T1000 (cell line): ENCODE measurements at places on chromosomes 3 and 15.

DNA sequence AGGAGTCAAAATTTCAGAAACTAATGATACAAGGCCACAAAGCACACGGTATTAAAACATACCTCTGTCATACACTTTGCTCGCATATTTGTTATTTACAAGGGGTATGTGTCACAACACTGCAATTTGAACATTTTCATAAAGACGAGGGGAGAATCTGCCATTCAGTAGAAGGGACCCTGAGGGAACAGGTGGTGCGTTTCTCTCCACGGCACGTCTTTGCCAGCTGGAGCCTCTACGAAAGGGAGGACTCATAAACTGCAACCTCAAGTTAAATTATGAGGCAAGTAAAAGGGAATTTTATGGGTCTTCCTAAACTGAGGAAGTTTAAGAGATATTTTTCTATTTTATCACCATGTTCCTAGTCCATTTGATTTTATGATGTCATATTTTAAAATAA is 19.1 kb downstream of the ATP10A start:
- DNase-seq: no peak

GRCh38 chr3:68874551-68875348 is 57.6 kb downstream of the TAFA4 start:
- DNase-seq: no peak

DNA sequence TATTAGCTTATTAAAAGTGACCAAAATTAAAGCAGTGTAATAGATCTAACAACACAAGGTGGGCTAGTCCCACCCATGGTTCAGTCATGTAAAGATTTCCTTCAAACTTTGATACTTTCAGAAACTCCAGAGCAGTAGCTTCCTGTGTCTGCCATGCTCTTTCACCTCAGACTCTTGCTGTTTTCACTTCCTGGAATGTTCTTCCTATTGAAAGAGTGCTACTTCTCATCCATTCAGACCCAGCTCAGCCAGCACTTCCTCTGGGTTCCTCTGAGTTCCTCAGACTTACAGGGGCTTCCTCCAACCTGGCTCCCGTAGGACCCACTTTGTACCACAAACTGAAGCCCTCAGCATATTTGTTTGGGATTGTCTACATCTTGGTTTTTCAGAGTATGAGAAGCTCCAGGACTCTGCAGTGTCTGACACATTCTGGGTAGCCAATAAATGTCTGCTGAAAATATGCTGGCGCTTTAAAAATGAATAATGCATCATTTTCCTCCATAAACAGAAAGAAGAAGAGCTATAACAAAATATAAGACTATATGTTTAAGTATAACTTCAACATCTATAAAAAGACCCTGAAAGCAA is 18.0 kb downstream of the NCEH1 start:
- no peak for DNase-seq

DNA sequence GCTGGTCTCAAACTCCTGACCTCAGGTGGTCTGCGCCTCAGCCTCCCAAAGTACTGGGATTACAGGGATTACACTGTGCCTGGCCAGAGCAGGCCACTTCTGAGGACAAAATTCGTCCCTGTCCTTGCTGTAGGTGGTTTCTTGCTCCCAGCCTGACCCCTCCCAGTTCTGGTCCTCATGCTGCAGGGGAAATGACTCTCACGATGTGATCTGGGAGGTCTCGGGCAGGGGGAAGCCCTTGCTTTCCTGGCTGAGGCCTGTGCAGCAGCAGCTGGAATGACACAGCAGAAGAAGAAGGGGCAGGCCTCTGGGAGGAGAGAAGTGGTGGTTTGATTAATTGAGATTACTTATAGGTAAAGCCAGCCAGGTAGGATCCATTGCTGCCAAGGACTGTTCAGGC is 39.3 kb downstream of the MEGF11 start:
- DNase-seq: no peak

GRCh38 chr3:182389071-182389815 is 404.1 kb upstream of the ATP11B start:
- DNase-seq: no peak

GRCh38 chr15:25803036-25803435 is 60.1 kb downstream of the ATP10A start:
- no peak for DNase-seq

GRCh38 chr15:63340878-63341277 is 40.8 kb downstream of the CA12 start:
- DNase-seq: peak; percentile 41

- DNase-seq: no peak
Observed at GRCh38 chr15:87269566-87269965, 987.0 kb downstream of the NTRK3 start.

GRCh38 chr15:66149871-66150270 is 103.7 kb downstream of the MEGF11 start:
- no peak for DNase-seq

DNA sequence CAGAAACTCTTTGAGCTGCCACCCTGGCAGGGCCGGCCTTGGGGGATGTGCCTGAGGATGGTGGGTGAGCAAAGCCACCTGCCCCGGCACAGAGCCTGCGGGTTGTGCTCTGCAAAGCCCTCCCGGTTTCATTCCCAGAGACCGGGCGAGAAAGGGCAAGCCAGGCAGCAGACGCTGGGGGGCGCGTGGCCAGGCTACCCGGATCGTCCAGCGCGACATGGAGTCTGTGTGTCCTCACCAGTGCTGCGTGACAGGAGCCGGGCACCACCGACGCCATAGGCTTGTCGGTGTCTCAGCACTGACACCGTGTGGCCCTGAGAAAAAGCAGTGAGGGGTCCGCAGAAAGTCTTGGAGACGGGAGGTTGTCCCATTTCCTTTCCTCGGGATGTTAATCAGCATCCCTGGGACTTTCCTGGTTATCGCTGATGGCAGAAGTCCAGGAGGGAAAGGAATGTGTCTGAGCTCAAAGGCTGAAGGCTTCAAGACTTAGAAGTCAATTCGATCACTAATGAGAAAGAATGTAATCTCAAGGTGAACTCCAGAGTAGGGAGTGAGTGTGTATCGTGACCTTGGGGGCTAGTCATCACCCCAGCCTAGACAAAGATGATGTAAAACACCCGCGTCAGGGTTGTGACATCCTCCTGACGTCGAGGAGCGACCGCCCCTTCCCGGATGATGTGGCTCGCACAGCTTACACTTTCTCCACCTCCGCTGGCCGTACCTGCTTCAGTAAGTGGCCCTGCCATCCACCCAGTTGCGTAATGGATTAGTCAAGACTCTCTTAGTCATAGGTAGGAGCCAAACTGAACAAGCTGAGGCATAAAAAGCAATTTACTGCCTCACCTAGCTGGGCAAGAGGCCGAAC is 36.3 kb upstream of the PLA2G4E start:
- peak; percentile 23 for DNase-seq

- DNase-seq: no peak
Observed at GRCh38 chr3:187507266-187507665, 139.1 kb downstream of the RTP4 start.

DNA sequence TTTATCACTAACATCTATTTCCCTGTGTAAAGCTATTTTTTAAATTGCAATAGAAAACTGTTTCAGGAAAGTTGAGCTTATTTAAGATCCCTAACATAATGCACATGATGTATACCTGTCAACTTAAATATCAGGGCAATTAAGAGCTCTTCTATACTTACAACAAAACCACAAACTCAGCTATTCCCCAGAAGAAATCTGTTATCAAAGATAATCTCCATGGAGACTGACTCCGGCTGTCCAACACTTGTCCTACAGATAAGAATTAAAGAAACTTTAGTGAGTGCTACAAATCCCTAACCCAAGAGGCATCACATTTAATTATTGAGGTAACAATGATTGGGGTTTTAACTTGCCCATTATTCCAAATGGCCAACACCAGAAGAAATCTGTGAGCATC is 3.4 kb downstream of the SELENOK start:
- DNase-seq: no peak

GRCh38 chr15:70867911-70868467 is 14.0 kb upstream of the LARP6 start:
- DNase-seq: no peak

GRCh38 chr3:133300102-133300501 is 99.8 kb upstream of the BFSP2 start:
- DNase-seq: no peak

DNA sequence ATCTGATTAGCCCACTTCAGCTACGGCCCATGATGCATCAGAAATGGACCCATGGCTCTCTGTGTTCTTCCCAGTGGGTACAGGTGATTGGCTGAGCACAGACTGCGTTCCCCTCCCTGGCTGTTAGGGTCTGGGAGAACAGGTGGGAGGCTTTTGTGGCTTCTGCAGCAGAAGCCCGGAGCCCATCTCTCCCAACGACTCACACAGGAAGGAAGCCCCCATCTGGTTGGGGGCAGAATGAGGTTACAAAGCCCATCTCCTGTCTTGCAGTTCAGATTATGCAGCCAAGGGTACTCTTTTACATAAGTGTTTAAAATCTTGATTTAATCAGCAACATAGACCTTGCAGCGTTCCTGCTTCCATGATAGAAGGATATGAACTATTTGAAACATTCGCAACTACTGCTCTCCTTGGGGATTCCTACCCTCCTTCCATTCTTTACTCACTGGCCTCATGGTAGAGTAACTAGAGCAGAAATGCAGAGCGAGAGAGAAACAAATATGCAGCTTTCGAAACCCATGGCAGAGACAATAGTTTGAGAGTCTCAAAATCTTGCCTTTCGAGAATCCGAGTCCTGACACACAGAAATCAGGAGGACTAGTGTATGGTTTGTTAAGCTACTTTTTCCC is 291.3 kb downstream of the TLE3 start:
- DNase-seq: no peak

DNA sequence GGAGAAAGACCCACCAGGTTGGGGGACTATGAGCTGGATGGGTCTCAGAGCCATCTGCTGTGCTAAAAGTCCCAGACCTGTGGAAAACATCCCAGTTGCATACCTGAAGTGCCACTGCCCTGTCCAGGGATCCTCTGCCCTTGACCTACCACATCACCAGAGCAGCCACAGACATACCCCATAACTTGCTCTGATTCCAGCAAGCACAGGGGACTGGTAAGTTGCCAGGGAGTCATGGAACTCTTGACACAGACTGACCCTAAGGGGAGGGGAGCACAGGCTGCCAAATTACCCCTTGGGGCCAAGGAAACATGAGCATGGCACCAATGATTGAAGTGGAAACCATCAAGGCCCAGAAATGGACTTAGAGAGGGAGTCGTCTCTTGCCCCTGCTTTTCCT is 1335.1 kb upstream of the ALCAM start:
- no peak for DNase-seq

DNA sequence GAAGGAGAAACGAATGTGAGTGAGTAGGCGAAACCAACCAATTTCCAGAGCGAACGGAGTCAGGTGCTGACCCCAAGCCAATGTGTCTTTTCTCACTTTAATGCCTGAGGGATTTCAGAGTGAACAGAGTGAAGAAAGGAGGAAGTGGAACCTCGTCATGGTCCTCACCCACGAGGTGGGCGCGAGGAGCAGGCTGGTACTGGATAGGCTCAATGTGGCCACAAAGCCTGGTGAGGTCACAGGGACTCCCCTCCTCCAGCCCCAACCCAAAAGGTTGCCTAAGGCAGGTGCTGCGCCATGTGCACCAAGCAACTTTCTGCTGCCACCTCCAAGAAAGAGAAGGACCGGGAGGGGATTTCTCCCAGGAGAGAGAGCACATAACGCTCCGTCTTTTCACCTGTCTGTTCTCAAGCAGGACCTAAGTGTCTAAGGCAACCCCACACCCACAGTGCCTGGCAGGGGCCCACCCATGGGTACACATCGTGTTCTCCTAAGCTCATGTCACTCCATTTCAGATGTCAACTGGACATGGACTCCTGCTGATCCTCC is 3.8 kb downstream of the NRROS start:
- no peak for DNase-seq

DNA sequence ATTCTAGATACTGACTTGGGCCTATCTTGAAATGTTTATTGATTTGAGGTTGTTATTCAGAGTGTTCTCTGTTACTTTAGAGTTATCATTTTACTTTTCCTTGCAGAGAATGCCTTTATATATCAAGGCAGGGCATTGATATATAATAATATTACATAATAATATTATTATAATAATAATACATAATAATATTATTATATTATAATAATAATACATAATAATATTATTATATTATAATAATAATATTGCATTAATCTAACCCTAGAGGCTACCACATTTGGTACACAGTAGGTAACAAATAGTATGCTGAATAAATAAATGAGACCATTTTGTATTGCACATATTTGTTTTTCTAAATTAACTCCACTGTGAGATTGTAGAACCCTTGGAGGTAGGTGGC is 216.3 kb downstream of the EFHB start:
- no peak for DNase-seq

GRCh38 chr3:8813411-8813810 is 44.0 kb upstream of the OXTR start:
- DNase-seq: no peak

GRCh38 chr15:67575039-67575502 is 32.6 kb downstream of the MAP2K5 start:
- no peak for DNase-seq

- no peak for DNase-seq
Observed at GRCh38 chr3:135491491-135492205, 473.9 kb upstream of the PPP2R3A start.

DNA sequence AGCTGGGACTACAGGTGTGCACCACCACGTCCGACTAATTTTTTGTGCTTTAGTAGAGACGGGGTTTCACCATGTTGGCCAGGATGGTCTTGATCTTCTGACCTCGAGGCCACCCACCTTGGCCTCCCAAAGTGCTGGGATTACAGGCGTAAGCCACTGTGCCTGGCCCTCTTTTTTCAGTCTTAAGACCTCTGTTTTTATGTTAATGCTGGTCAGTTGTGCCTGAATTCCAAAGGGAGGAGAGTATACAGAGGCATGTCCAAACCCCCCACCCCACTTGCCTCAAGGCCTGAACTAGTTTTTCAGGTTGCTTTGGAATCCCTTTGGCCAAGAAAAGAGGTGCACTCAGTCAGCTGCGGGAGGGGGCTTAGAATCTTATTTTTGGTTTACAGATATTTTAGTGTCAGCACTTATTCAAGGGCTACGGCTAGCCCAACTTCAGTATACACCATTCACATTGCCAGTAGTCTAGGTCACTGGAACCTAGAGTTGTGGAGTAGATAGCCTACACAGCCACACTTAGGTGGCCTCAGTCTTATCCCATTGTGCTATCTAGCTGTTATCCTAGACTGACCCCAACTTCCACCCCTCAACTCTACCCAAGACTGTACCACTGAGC is 128.0 kb upstream of the TPM1 start:
- no peak for DNase-seq

DNA sequence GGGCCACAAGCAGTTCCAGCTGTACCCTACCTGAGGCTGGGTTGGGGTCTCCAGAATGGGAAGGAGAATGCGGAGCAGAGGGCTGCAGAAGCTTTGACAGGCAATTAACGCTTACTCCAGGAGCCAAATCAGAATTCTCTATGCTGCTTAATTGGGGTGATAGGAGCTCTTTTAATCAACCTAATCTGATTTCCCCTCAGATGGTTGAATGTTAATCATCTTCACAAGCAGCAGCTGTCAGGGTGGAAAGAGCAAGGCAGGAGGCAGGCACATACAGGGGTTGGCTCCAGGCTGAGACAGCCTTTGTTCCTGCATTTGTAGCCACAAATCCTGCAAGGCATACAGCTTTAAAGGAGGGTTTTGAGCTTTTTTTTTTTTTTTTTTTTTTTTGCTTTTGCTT is 2.6 kb downstream of the CILP start:
- no peak for DNase-seq
